T follicular helper cell (primary cell): ENCODE measurements at places on chromosomes 13 and 19.

DNA sequence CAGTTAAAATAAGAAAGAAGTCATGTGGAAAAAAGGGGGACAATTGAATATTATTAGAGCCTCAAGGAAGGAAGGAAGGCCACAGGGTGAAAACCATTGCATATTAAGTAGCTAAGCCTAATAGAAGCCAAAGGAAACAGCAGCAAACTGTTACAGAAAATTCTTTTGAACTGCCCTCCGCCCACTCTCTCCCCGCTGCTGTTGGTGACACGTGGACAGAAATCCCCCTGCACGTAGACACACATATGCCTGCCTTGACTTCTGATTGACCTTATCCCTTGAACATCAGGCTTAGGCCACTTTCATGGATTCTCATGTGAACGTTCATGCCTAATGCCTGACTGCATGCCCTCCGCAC lies 229.1 kb downstream of the KCNRG start:
- DNase-seq = no peak

GRCh38 chr19:33274663-33275558 lies 27.4 kb downstream of the CEBPA start:
- DNase-seq = no peak

DNA sequence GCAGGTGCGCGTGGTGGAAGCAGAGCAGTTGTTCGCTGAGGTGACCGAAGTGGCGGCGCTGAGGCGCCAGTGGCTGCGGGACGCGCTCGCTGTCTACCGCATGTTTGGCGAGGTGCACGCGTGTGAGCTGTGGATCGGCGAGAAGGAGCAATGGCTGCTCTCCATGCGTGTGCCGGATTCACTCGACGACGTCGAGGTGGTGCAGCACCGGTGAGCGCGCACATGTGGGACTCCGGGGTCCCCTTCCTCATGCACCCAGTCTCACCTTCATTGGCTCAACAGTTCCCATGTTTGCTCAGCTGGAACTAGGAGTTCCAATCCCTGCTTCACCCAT lies 46.5 kb downstream of the SPTBN4 start:
- no peak for DNase-seq

DNA sequence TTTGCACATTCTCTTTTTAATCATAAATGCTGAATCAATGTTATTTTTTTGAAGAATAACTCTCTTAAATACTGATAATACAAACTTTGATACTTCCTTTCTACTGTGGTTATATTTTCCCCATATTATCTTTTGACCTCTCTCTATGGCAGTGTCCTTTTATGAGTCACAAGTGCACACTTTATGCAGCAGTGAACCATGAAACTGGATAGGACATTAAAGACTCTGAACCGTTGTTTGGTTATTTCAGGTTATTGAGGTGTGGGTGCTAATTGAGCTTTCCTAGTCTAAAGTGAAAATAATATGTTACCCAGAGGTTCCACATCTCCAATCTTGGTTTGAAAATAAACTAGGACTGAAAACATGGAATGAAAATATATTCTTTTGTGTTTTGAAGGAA lies 71.4 kb downstream of the DGKH start:
- DNase-seq = no peak

GRCh38 chr13:93398167-93399035 lies 171.8 kb downstream of the GPC6 start:
- no peak for DNase-seq

DNA sequence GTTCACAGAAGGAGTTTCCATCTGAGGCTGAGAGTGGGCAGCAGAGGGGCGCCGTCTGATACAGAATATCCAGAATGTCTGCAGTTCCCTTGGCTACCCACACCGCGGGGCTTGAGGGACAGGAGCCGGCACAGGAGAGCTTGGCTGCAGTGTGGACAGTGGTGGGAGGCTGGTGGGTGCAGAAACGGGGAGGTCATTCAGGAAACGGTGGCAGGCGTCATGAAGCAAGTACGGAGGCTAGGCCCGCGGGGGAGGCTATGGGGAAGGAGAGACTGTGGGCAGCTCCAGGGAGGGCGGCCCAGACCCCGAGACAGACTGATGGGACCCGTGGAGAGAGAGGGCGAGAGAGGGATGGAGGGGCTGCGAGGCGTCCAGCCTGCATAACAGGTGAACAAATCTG lies 55.2 kb upstream of the UQCRFS1 start:
- no peak for DNase-seq

DNA sequence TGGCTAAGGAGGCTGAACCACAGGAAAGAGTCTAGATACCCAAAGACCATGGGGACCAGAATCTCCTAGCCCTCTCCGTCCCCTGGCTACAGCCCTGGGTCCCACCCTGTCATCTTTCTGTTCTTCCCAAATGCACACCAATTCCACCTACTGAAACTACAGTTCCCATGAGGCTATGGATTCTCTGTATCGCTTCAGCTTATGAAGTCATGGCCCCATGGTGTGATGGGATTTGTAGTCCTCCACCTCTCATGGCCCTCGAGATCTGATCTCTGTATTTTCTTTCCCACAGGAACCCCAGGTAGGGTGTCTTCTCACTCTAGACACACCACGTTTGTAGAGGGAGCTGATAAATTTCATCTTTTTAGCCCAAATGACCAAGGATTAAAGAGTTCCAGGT lies 11.8 kb downstream of the PTPRH start:
- no peak for DNase-seq

GRCh38 chr13:42474954-42475353 lies 99.0 kb upstream of the TNFSF11 start:
- no peak for DNase-seq

DNA sequence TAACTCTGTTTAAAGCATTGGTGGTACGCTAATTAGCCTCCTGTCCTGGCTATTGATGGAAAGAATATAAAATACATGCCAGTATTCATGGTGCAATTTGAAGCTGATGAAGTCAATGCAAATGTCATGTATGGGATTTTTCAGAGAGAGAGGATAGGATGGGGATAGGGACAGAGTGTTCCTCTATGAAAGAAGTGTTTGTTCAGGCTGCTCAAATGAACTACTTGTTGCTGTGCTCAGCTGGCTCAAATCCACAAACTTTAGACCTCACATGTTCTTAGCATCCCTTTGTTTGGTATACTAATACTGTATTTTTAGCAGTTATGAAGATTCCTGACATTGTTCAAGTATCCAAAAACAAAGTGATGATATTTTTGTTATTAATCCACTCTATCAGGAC lies 116.5 kb downstream of the SLITRK1 start:
- no peak for DNase-seq

GRCh38 chr19:29390742-29391141 lies 135.1 kb upstream of the VSTM2B start:
- DNase-seq = no peak

DNA sequence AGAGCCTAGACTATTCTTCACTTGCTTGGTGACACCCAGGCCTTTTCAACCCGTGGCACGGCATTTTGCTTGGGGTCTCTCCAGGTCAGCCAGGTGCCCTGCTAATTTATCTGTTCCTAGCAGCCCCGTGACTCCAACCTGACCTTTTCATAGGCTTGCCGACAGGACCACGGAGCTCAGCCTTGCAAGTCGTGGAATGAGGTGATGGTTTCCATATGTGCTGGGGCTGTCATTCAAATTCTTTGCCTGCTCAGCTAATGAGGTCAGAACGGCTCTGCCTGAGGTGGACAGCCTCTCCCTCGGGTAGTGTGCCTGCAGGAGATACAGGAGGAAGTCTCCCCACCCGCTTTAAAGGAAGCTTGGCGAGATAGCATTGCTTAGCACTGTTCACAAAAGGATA lies 61.0 kb downstream of the SHISA2 start:
- no peak for DNase-seq

GRCh38 chr13:97141097-97141496 lies 81.0 kb upstream of the MBNL2 start:
- DNase-seq = no peak

DNA sequence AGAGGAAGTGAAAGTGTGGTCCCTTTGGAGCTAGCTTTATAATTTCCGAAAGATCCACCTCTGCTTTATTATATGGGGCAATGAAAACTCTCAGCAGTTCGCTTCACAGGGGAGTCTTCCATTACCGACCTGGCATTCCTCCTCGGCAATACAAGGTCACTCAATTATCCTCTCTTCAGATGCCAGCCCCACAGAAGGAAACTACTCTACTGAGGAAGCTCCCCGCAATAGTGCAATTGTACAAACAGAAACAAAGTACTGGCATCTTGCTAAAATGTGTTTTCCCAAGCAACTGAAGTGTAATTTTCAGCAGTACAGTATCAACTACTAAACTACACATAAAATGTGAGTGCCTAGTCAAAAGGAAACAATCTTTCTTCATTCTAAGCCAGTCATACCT lies 702.0 kb downstream of the PCDH9 start:
- DNase-seq = no peak

- no peak for DNase-seq
Measured at GRCh38 chr13:99046851-99047250, 69.0 kb upstream of the DOCK9 start.

DNA sequence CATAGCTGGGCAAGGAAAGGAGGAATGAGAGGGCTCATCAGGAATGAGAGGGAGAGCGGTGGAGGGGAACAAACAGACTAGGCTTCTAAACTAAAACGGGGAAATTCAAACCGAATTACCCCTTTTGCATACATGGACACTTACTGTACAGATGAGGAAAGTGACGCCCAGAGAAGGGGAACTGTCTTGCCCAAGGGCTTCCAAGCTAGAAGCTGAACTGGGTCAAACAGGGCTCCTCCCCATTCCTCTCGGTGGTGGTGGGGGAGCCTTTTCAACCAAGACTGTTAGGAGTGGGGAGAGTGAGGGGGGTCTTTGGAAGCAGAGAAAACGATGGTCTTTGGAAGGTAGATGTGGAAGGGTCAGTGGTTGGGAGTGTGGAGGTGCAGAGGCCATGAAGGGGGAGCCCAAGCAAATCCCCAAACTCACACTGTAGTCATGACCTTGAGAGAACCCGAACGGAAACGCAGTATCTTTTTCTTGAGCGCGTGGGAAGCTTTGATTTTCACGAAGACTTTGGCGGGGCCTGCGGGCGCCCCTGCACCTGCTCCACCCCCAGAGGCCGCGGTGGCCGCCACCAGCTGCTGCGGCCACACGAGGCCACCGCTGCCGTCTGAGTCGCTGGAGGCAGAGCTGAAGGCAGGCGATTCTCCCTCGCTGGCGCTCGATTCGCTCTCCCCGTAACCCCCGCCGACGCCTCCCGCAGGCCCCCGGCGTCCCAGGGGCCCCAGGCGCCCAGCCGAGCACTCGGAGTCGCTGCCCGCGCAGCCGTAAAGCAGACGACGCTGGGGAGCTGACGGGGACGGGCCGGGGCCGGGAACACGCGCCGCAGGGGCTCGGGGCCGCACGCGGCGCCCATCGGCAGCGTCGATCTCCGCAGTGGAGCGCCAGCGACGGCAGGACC lies 12.3 kb upstream of the GNG8 start:
- no peak for DNase-seq

- DNase-seq = no peak
Measured at GRCh38 chr19:28948566-28948965, 264.4 kb downstream of the UQCRFS1 start.

DNA sequence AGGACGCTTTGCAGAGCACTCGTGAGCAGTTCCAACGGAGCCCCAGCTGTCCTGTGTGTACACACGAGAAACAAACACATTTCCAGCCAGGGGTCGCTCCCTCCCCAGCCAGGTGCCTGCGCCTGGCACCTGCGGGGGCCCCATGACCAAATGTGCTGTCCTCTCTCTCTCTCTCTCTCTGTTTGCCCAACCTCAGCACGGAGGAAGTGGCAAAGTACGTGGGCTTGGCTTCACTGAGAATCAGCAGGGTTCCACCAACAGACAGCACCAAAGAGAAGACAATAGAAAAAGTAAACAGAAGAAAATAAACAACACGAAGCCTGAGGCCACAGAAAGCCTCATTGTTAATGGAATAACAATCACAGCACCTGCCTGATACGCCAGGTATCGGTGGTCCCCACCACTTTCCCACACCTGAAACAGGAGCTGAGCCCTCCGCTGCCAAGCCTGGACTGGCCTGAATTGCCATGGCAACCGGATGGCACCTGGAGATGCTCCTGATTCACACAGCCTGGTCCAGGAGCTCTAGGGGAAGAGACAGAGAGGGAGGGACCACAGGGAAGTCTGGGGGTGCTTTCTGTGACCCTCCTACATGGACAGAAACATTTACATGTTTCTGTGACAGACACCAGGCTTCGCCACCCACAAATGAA lies 103.9 kb upstream of the CACNA1A start:
- no peak for DNase-seq

- DNase-seq = no peak
Measured at GRCh38 chr19:5927441-5927821, 13.4 kb downstream of the CAPS start.

DNA sequence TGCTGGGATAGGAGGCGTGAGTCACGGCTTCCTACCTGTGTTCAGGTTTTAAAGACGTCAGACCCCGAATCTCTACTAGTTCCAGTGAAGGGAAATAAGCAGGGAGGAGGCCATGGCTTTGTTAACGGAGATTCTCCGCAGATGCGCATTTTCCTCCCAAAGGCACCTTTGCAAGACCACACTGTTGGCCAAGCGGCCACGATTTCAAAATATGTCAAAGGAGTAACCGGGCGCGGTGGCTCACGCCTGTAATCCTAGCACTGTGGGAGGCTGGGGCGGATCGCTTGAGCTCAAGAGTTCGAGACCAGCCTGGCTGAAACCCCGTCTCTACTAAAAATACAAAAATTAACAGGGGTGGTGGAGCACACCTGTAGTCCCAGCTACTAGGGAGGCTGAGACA lies 21.9 kb downstream of the ZNF763 start:
- no peak for DNase-seq
